ENCODE measurements at places on chromosomes 12 and 14. TPM values are rescaled to one million over a fixed set of nuclear protein-coding genes. Genes with fewer than 3 reads are reported as not detected.

CTDSP2 gene
- total RNA-seq, result 161 TPM

- DNase-seq, result no peak
- no peak overlapping the region for H3K27ac ChIP-seq
- H3K36me3 ChIP-seq, result no peaks in the 10 kb centered on the region
- H3K4me1 ChIP-seq, result no peaks in the 10 kb centered on the region
- no peak overlapping the region for H3K4me3 ChIP-seq
Observed at GRCh38 chr14:62778852-62779251, 266.4 kb downstream of the KCNH5 start.

DNA sequence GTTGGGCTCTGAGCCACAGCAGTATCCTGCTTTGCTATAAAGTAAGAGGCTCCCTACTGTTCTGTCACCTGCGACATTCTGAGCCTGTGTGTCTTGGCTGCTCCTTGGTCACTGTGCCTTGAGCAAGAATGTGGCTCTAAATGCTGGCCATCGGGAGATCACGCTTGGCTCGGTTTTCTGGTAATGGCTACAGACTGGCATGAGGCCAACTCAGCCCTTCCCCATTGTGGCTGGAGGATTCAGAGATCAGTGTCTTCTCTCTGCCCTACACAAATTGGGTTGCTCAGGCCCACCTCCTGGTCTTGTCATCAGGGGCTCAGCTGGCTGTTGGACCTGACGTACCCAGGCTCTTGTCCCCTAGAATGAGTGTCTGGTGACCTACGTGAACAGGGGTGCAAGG is 94.5 kb downstream of the PLXNC1 start:
- H3K27ac ChIP-seq, result no peak overlapping the region
- DNase-seq, result no peak
- peaks cover 39% of the 10 kb centered on the region for H3K4me1 ChIP-seq

DNA sequence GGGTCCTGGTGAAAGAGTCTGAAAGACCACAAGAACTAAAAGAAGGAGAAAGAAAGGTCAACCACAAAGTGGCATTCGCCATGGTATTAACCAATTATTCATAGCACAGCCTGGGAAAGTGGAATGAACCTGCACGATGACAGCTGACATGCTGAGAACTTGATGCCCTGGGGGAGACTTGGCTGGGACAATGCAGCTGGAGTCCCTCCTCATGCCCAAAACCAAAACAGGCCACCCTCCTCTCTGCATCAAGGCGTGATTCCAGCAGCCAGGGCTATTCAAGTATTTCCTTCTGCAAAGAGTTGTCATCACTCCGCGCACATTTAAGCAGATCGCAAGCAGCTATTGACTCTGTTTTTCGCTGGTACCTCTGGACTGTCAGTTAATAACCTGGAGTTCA is 167.1 kb upstream of the NOS1 start:
- no peaks in the 10 kb centered on the region for H3K27me3 ChIP-seq
- DNase-seq, result no peak
- H3K4me3 ChIP-seq, result no peak overlapping the region
- H3K36me3 ChIP-seq, result no peaks in the 10 kb centered on the region

DNA sequence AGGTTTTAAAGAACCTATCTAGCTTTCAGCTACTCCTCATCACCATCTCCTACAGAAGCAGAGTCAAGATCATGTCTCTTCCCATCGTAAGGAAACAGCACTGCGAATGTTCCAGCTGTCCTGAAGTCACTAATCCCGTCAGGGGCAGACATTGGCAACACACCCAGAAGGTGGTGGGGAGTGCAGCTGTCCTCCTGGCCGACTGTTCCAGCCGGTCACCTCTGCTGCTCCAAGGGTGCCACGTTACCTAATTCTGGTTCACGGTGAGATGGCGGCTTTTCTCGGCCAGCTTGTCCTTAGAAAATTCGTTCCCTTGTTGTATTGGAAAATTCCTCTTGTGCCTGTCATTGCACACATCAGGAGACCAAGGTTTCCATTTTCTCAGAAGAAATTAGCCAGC is 196.2 kb downstream of the ZFP36L1 start:
- H3K4me3 ChIP-seq, result no peak overlapping the region
- DNase-seq, result no peak
- peaks cover 10% of the 10 kb centered on the region for H3K4me1 ChIP-seq
- H3K36me3 ChIP-seq, result no peaks in the 10 kb centered on the region

KCNK10 gene
- not detected for total RNA-seq
